Astrocyte of the hippocampus (primary cell): ENCODE measurements at places on chromosomes 4 and X.
A peak's percentile ranks its signal among the peaks of the same experiment; 100 is the strongest.

DNA sequence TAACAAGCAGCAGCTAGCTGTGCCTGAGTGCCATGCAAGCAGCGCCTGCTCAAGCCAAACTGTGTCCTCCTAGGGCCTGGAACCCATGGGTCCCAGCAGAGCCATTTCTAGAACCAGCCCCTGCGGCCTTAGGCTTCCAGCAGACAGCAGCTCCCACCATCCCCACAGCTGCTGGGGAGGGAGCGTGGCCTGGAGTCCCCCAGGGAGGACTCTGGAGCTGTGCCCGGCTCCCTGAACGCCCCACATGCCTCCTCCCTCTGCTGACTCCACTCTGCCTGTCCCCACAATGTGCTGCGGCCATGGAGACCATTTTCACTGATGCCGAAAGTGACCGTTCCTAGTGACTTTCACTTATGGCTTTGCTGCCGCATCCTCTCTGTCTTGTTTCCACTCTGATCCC lies 45.9 kb downstream of the GAK start:
- DNase-seq, result no peak

- no peak for DNase-seq
Observed at GRCh38 chrX:100076031-100076430, 334.0 kb downstream of the PCDH19 start.

DNA sequence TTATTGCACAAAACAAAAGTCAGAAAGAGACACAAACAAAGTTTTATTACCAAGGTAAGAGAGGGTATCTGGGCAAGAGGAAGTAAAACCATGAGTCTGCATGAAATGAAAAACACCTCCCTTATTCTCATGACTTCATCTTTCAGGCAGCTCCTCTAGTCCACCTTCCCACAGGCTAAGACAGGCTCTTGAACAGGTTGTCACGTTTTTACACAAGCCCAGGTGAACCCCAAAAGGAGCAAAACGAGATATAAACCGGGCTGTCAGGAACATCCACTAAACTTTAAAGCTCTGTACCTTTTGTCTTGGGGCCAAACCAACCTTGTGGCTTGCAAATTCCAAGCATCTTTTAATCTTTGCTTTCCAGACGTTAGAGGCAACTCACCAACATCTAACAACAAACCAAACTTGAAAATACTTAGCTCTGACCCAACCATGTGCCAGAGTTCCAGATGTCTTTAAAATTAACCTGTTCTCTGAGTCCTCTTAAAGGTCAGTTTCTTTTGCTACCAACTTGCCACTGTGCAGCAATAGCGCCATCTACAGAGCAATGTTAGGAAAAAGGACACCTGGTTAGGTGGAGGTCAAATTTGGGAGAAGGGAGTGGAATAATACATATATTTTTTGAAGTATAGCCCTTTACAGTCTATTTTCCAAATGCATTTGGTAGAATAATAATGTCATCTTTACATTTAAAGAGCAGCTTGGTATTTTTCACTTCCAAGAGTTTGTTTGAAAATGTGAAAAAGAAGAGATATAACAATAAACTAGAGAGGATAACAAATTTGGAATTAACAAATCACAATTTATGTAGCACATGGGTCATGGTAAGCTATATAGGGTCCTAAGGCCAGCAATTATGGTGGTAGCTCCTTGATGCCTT lies 73.1 kb downstream of the QRFPR start:
- peak; percentile 74 for DNase-seq

- no peak for DNase-seq
Observed at GRCh38 chr4:60223208-60223923, 976.8 kb upstream of the ADGRL3 start.

- no peak for DNase-seq
Observed at GRCh38 chrX:39580043-39580442, 517.7 kb downstream of the BCOR start.

DNA sequence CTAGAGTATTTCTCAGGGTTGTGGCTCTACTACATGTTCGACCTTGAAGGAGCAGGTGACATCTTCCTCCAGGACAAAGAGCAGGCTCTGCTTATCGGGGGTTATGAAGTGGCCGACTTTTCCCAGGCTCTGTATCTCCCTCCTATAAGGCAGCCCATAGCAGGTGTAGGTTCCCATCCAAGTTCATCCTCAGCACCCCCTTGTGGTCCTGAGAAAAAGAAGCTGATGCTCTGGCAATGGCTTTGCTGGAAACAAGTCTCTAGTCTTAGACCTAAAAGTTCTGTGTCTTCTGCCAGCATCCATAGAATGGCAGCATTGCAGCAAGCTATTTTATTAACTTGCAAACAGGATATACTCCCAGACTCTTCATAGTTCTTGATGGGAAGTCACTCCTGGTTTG lies 836.6 kb upstream of the PRKX start:
- no peak for DNase-seq
